ENCODE measurements at places on chromosomes 1 and 21.

GRCh38 chr1:159188375-159188788, 16.3 kb upstream of the ACKR1 start:
- peak; percentile 66 for DNase-seq

DNA sequence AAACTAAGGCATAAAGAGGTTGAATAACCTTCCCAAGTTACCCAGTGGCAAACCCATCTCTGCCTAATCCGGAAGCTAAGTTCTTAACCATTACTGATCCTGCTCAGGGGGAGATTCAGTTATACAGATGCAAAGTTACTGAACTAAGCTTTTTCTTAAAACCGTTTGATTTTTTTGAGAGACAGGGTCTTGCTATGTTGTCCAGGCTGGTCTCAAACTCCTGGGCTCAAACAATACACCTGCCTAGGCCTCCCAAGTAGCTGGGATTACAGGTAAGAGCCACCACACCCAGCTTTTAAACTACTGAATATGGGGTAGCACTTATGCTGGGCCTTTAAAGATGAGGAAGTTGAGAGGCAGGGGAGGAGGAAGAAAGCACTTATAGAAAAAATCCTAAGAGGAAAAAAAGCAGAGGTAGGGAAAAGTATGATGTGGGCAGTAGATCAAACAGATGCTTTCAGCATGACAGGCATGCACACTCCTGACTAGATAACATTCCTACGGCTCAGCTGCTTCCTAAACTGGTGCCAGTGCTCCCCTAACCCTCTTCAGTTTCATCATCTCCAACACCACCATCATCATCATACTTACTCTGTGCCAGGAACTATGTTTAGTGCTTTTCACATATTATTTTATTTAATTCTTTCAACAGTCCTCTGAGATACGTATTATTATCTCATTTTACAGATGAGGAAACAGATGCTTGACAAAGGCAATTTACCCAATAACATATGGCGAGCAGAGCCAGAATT, 5.8 kb downstream of the PAFAH2 start:
- DNase-seq, result no peak

GRCh38 chr1:17059391-17060305, 5.8 kb upstream of the SDHB start:
- DNase-seq, result peak; percentile 74

GRCh38 chr21:14084701-14085100, 126.1 kb downstream of the LIPI start:
- peak; percentile 7 for DNase-seq

DNA sequence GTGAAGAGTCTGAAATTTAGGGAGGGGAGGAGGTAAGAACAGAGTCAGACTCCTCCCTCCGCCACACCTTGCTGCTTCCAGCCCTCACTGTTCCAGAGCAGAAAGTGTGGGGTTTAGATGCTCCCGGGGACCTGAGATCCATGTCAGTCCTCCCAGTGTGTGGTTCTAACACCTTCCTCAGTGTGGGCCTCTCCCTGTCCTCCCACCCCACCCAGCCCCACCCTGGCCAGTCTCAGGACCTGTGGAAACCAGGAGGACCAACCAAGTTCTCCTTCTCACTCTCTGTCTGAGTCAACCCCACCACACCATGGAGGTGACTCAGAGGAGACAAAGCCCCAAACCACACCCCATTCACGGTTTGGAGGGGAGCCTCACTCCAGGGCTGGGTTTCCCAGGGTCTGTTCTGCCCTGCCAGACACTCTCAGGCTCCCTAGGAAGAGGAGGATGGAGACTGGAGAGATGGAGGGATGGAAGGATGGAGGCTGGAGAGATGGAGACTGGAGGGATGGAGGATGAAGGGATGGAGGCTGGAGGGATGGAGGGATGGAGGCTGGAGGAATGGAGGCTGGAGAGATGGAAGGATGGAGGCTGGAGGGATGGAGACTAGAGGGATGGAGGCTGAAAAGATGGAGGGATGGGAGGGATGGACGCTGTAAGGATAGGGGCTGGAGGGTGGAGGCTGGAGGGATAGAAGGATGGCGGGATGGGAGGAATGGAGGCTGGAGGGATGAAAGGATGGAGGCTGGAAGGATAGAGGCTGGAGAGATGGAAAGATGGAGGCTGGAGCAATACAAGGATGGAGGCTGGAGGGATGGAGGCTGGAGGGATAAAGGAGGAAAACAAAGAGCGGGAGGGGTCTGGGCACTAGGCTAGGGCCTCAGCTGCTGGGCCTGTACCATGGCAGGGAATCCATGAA, 100.9 kb upstream of the RUNX3 start:
- peak; percentile 77 for DNase-seq

DNA sequence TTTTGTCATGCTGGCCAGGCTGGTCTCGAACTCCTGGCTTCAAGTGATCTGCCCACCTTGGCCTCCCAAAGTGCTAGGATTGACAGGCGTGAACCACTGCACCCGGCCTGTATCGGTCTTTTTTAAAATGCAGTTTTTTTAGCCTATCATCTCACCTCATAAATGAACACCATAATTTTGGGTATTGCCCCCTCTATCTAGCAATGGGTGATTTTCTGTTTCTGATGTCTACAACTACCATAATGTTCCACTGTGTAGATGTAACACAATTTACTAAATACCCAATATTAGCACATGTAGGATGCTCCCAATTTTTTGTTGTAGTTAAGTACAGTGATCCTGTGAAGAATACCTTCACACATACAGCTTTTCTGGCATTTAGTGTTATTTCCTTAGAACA, 2.0 kb upstream of the CAMTA1 start:
- peak; percentile 23 for DNase-seq

- DNase-seq, result no peak
These were observed 62.3 kb downstream of the DHRS3 start for GRCh38 chr1:12555411-12556367.

DNA sequence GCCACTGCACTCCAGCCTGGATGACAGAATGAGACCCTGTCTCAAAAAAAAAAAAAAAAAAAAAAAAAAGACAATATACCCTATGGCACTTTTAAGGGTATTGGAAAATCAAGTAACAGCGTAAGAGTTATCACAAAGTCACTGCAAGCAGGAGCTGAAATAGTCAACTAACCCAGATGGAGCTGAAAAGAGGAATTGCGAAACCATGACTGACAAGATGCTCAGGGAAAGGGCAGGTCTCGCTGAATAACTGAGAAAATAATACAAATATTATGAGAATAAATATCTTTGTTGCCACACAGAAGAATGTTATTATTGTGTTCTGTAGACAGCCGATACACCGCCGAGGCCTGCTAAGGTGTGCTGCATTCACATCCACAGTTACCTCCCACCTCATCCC, 17.8 kb downstream of the HLCS start:
- DNase-seq, result no peak

GRCh38 chr1:179550746-179551682, 24.7 kb downstream of the NPHS2 start:
- DNase-seq, result no peak

DNA sequence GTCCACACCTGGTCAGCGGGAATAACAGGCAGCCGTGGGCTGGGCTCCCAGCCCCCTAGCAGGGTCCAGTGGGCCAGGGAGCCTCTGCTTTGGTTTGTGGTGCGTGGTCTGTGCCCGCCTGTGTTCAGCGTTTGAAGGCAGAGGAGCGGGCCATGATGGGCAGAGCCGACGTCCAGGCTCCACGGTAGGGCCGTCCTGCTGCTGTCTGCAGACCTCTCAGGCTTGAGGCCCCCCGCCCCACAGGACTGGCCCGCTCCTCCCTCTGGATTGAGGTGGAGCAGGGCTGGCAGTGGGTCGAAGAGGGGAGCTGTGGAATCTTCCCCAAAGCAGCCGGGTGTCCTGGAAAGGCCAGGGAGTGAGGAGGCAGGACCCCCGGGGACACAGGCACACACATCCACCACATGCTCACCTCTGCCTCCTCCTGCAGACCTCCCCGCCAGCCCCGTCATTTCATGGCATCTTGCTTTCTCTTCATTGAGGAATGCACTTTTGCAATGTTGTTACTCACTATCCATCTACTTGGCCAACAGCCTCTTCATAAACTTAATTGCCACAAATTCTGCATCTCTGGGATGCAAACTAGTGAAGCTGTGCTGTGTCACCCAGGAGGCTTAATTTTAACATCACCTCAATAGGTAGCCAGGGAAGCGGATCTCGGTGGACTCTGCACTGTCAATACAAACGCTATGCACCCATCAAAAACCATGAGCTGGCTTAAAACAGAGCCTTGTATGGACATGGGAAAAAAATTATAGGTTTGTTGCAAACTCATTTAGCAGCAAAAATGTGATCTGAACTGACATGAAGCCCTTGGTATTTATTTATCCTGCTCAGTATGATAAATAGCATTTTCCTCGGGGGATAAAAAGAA, 85.9 kb downstream of the PDE9A start:
- DNase-seq, result no peak

- DNase-seq, result no peak
These were observed 62.4 kb downstream of the BACH1 start for GRCh38 chr21:29360799-29361765.

DNA sequence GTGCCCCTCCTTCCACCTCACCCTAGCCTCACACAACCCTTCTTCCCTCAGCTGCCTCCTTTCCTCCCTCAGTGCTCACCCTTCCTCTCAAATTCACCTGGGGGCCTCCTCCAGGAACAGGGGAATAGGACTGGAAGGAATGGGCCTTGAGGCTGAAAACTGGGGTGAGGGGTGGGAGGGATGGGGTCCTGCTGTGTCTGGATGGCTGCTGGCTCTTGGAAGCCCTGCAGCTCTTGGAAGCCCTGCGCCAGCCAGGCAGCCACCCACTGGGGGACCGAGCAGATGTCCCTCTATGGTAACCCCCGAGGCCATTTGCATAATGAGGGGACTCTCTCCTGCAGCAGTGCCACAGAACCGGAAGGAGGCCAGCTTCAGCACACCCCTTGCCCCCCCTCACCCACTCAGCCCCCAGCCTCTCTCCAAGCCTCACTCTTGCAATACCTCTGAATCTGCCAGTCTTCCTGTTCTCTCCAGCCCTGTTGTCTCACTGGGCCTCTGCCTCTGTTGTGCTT, 85.2 kb downstream of the KIRREL1 start:
- DNase-seq, result no peak

GRCh38 chr1:15033264-15033663, 120.3 kb upstream of the TMEM51 start:
- DNase-seq, result no peak

DNA sequence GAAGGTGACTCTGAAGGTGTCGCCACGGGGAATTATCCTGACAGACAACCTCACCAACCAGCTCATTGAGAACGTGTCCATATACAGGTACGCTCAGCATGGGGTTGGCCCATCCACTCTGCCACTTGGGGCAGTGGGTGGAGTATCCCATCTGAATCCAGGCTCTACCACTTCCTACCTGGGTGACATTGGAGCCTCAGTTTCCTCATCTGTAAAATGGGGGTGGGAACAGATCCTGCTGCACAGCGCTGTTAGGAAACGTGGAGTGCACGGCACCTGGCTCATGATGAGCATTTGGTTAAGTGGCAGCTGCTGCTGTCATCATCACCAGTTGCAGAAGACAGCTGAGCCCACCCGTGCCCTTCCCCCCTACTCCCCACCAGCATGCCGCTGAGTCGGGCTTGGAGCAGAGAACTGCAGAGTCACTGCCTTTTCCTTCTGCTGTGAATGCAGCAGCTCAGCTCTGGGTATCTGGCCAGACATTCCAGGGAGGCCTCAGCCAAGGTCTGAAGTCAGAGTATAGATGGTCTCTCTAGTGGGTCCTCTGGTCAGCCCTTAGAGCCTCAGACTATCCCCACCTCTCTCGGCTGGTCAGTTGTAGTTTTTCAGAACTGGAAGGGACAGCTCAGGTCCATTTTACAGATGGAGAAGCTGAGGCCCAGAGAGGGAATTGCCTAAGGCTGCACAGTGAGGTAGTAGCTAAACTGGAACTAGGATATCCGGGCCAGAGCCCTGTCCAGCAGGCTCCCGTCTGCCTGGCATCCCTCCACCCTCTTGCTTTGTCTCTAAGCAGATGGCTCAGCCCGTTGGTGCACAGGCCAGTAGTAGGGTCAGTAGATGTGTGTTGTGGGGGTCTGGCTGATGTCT, 11.7 kb downstream of the LDLRAP1 start:
- no peak for DNase-seq

DNA sequence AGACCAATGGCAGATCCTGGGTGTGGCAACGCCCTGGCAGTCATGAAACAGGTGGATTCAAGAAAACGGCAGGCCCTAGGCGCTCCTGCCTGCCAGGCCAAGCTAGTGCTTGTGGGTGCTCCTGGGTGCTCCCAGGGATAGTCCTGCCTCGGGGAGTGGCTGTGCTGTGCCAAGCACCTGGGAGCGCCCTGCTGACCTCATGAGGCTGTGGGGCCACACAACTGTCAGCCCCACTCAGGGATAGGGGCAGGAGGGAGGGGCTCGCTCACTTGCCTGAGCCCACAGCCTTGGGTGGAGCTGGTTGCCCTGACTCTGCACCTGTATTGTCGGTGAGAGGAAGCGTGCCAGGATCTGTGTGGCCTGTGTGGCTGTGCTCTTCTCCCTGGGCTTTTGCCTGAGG, 9.4 kb downstream of the SNAP47 start:
- DNase-seq, result no peak

GRCh38 chr1:4010814-4011605, 110.9 kb upstream of the C1orf174 start:
- DNase-seq, result no peak

DNA sequence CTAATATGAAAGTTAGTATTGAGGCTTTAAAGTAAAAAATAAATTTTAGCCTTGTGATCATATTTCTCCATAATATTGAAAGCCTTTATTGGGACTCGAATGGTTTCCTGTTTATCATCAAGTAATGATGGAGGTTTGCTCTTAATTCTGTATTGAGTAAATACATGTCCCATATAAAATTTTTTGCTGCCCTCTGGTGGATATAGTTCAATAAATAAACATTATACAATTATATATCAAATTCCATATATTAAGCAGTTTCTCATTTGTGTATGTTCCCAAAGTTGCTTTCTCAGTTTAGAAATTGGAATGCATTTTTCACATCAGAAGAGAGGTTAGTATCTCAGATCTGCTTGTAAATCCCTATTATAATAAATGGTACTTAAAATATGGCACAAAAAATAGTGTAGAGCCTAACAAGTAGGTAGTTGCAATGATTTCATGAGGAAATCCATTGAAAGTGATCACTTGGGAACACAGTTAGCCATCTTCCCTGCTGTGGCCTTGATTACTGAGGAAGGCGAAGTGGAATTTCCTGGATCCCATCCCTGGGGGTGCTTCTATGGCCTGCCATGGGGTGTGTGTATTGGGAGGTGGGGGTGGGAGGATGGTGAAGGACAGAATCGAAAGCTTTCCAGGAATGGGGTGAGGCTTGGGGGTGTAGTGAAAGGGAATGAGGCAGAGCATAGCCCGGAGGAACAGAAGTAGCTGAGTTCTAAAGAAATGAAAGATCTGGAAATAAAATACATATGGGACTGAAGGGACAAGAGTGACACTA, 84.1 kb upstream of the C21orf91 start:
- DNase-seq, result peak; percentile 78

GRCh38 chr1:53448241-53448841, 10.9 kb upstream of the DMRTB1 start:
- DNase-seq, result no peak

Data from suppressor macrophage treated with lipopolysaccharide for 1 hour (primary cell).